ENCODE measurements at places on chromosomes 12 and 14. TPM values are rescaled to one million over a fixed set of nuclear protein-coding genes. Genes with fewer than 3 reads are reported as not detected.

The YEATS4 gene
- 39.0 TPM for total RNA-seq

The ULK1 gene
- 28.0 TPM for total RNA-seq

The HSPB8 gene
- not detected for total RNA-seq

The TAS2R13 gene
- 0.74 TPM for total RNA-seq

The STON2 gene
- not detected for total RNA-seq

The CCDC175 gene
- total RNA-seq, result not detected
